Kidney epithelial cell (primary cell): ENCODE measurements at places on chromosomes 4 and X. TPM values are rescaled to one million over a fixed set of nuclear protein-coding genes. Genes with fewer than 3 reads are reported as not detected.
A peak's percentile ranks its signal among the peaks of the same experiment; 100 is the strongest.

GRCh38 chr4:10164877-10165283, 48.3 kb upstream of the WDR1 start:
- no peak for DNase-seq

- DNase-seq, result peak; percentile 54
Measured at GRCh38 chr4:186037692-186038658, 31.0 kb upstream of the TLR3 start.

GRCh38 chrX:15781961-15782699, 8.2 kb upstream of the ZRSR2 start:
- no peak for DNase-seq

DNA sequence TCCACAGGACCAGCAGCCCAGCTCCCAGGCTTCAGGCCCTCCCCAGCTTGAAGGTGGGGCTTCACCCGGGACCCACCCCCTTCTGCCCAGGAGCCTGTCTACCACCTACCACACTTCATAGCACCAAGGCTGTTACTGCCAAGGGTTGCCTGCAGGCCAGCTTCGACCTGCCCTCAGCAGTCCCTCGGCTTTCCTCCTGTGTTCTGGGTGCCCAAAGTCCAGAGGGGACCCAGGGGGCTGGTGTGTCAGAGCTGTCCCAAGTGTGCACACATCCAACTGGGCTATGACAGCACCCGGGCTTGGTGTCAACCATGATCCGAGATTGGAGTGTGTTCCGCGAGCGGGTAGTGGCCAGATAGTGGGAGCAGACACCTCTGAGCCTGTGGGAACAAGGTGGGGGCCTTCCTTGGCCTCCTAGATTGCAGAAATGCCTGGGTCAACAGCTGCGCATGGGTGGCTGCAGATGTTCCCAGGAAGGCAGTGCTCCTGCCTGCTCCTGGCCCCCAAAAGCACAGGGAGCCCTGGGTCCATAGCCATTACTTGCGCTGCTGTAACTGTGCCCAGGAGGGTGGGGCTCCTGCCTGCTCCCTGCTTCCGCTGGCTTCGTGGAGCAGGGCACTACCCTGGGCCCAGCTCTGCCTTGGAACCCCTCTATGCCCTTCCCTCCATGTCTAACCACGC, 16.8 kb downstream of the SULT1B1 start:
- DNase-seq, result no peak

GRCh38 chr4:784401-785331, 41.3 kb downstream of the CPLX1 start:
- DNase-seq, result no peak

DNA sequence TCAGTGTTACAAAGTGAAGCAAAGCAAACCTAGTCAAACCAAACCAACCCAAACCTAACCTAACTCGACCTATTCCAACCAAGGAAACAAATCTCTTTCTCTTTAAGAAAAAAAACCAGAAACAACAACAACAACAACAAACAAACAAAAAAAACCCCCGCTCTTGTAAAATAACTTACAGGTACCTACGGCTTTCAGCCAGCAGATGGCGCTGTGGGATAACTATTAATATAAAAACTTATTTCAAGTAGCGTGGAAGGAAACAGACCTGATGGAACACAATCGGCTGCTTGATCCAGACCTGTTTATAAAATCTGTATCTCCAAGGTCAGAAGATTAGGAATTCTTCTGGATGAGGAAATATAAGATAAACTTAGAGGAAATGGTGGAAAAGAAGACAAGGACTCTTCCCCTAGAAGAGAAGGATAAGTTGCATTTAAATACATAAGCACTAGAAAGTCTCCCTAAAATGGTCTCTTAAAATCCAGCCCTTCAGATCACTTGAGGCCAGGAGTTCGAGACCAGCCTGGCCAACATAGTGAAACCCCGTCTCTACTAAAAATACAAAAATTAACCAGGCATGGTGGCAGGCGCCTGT, 34.4 kb upstream of the CDKL5 start:
- DNase-seq, result peak; percentile 1

GRCh38 chrX:41594634-41595033, 94.1 kb upstream of the GPR34 start:
- DNase-seq, result no peak

GRCh38 chr4:125961626-125962025, 646.9 kb downstream of the FAT4 start:
- DNase-seq, result no peak

The ADH7 gene
- not detected in 2 replicates for total RNA-seq

- DNase-seq, result peak; percentile 96
Measured at GRCh38 chr4:145679520-145679919, 426 bp upstream of the C4orf51 start.

DNA sequence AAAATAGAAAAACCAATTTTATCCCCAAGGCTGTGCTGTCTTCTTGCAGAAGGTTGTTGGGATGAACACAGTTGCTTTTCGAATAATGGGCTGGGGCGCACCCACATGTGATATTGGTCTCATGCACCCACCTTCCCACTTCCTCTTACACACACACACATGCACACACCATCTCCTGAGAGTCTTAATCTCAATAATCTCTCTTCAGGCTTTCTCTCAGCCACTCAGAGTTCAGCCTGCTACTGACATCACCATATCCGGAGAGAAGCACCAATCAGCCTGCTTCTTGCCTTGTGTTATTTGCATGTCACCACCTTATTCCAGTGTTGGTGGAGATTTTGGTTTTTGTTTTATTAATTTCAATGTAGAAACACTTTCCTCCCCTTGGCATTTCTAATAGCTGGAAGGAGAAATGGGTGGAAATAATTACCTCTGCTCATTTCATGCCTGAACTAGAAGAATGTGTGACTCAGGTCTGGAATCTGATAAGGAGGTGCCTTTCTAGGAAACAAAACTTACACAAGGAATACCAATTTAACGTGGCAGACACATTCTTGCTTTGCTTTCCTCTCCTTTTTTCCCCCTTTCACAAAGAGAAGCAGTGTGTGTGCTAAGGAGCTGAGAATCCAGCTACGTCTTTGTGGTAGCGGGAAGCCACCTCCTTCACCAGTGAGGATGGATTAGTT, 400.2 kb downstream of the MID1IP1 start:
- peak; percentile 55 for DNase-seq

DNA sequence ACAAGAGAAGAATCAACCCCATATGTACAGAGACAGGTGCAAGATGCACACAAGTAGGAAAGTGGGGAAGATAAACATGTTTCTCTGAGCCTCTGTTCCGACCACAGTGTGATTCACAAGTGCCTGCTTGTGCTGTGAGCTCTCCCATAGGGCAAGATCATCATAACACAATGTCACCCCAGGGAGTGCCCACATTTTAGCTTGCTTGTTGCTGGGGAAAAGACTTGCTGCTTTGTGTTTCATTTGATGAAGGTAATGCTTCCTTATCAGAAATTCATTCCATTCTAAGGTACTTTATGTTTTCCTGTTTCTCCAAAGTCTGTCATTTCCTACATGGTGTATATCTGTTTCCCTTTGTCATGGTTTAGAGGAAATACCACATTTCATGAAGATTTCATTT, 304.5 kb upstream of the DIPK2B start:
- DNase-seq, result no peak

GRCh38 chr4:38242101-38242500, 281.9 kb downstream of the PTTG2 start:
- DNase-seq, result no peak

DNA sequence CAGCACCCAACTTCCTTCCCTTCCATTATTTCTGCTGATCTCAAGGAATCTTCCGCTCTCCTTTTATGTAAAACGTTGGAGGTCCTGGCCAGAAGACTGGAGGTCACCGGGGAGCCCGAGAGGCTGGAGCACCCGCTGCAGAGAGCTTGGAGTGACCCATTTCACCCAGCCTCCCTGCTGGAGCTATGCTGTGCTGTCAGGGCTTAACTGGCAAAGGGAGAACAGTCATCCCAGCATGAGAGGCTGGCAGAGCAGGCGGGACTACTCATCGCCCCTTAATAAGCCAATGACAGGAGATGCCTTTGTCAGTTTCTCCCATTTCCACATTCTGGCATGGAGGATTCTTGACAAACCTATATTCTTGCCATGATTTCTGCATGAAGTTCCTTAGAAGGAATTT, 98.9 kb downstream of the GATB start:
- DNase-seq, result no peak

DNA sequence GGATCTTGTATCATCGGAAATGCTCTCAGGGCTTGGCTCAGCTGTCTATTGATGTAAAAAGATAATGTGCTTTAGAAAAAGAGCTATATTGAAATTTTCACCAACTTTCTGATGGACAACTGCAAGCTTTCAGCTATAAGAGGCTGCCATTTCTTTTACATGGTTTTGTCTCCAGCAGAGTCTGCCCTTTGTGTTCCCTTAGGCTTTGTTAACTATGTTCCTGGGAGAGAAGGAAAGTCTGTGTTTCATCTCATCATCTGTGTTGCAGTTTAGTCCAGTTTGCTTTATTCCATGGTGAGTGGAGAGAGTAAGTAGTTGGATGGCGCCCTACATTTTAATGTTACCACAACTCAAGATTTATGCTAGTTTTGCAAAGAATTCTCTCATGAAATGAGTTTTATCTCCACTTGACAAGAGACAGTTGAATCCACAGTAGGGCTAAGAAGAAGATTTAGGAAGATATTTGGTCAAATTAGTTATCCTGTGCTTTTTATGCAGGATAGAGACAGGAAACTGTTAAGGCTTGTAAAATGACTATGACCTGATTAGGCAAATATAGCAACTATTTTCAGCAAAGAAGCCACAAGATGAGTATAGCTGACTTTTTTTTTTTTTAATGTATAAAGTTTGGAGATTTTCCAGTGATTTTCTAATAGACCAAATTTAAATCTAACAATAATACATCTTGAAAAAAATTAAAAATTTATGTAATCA, 16.5 kb downstream of the SEPTIN11 start:
- no peak for DNase-seq

DNA sequence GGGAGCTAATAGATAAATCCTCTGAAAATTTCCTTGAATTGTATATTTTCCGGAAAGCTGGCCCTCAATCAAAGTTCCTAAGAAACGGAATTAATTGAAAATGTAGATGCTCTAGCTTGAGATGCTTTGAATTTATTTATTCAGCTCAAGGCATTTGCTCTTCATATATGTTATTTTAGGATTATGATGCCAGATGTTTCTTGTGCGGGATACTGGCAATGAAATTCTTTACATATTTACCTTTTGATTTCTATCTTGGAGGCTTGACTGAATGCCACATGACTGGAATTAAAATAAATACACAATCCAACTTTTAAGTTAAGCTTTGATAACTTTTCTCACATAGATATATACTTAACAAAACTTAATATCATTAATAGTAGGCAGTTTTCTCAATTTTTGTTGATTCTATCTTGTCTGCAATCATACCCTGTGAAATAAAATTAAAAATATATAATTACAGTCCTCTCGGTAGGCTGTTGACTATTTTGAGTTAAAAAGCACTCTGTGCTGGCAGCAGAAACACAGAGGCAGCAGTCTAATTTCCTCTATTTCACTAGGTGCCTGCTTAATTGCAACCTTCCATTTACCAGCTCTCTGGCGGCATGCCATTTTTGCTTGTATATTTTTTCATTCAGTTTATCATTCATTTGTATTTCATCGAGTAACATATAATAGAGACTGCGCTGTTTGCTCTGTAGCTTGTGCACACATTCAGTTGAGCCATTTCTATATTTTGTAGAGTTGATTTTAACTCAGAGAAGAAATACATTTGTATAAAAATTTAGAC, 991.5 kb downstream of the ADGRL3 start:
- no peak for DNase-seq

DNA sequence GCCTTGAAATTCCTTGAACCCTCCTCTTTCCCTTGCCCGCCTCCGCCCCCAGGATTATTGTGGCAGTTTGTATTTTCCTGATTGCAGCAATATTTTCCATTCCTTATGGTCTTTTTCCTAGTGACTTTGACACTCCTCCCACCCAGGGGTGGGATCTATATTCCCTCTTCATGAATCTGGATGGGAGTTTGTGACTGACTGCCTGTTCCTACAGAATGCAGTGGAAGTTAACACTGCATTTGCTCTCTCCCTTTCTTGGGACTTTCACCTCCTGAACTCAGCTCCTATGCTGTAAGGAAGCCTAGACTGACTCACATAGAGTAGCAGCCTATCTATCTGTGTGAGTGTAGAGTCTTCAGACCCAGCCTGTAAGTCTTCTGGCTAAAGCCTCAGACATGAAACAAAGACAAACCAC, 2.2 kb downstream of the FUNDC2 start:
- no peak for DNase-seq

DNA sequence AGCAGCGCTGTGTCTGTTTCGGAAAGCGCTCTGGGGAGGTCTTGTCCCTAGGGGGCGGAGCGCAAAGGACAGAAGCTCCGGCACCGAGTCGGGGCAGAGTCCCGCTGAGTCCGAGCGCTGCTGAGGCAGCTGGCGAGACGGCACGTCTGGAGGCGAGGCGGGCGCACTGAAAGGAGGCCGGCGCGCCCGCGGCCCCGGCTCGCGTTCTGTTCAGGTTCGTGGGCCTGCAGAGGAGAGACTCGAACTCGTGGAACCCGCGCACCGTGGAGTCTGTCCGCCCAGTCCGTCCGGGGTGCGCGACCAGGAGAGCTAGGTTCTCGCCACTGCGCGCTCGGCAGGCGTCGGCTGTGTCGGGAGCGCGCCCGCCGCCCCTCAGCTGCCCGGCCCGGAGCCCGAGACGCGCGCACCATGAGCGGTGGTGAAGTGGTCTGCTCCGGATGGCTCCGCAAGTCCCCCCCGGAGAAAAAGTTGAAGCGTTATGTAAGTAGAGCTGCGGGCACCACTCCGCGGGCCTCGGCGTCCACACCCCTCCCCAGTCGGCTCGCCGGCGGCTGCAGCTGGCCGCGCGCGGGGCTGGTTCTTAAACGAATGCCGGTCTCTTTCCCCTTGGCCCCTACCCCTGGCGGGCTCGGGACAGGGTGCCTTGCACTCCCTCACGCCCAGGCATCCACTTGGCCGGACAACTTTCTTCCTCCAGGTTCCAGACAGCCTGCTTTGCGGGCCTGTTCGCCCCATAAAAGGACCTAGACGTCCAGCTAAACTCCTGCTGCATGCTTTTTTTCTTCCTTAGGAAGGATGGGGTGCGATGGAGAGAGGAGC, at the start of gene GAB1:
TSS of gene GAB1 (plus strand) at position 96 of the 819 bp plus-strand sequence. CDS start at position 409, 313 bp downstream.
- no peak for DNase-seq

DNA sequence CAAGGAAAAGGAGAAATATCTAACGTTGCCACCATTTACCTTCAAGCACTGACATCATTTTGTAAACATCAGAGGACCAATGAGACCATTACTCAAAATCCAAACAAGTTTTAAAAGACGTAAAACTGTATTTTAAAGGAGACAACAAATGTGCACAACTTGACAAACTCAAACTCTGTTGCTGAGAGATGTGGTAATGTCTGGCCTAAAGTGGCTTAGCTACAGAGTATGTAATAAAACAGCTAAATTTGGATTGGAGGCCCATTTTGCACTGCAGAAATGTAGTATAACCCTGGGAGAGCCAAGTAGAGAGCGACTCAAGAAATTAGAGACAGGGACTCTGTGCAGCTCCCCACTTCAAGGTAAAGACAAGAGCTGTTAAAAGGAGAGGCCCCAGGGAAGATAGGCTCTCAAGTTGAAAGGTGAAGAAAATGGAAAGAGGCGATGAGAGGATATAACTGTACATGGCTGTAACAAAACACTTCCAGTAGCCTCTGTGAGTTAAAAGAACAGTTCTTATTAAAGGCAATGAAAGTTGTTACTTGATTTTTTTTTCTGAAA, 20.3 kb downstream of the UNC5C start:
- DNase-seq, result no peak

- DNase-seq, result no peak
Measured at GRCh38 chr4:165723051-165723795, 149.8 kb upstream of the TLL1 start.

GRCh38 chr4:5460106-5460801, 248.1 kb downstream of the EVC2 start:
- DNase-seq, result no peak

- no peak for DNase-seq
Measured at GRCh38 chr4:139144911-139145551, 32.0 kb downstream of the ELF2 start.

The CCNG2 gene
- 27.1 and 29.4 TPM in 2 replicates for total RNA-seq
